ENCODE measurements at places on chromosomes 12 and 14.

DNA sequence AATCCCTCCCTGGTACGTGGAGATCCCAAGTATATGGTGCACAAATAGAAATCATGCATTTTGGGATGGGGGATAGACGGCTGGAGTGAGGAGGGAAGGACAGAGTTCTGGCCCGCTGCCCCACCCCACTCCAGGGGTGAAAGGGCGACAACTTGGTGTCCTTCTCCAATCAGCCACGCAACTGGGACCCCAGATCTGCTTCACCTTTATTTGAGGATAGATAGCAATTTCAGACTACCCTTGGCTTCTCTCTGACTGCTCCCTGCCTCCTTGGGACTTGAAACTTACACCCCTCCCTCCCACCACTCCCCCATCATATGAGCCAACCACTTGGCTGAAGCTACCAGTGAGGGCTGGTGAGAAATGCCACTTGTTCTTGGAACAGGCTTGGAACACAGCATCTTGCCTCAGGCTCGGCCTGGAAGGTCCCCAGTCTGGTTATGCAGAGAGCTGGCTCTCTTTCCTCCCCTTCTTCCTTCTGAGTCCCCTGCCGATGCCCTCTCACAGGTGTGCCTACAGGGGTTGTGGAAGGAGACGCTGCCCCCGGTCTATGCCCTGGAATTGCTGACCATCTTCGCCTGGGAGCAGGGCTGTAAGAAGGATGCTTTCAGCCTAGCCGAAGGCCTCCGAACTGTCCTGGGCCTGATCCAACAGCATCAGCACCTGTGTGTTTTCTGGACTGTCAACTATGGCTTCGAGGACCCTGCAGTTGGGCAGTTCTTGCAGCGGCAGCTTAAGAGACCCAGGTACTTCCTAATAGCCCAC is 8.1 kb downstream of the OAS3 start:
- DNase-seq = no peak

GRCh38 chr12:3622021-3622821 is 130.7 kb downstream of the CRACR2A start:
- no peak for DNase-seq

GRCh38 chr14:72651081-72651480 is 242.8 kb downstream of the DPF3 start:
- DNase-seq = no peak

GRCh38 chr14:87457720-87458119 is 535.3 kb downstream of the GALC start:
- DNase-seq = no peak

DNA sequence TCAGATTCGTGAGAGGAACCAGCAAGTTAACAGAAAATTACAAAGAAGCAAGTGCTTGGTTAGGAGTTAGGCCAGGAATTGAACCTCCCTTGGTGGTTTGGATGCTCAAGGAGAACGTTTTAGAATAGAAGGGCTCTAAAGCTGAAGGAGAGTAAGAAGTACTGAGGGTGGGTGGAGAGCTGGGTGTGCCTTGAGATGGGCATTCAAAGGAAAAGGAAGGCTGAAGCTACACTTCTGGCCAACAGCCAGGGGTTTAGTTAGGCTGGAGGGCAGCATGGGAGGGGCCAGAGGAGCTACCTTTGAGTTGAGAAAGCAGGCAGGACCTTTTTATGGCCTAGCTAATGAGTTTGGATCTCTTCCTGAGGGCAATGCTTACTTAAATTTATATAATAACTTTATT is 421.2 kb downstream of the CCDC91 start:
- no peak for DNase-seq

DNA sequence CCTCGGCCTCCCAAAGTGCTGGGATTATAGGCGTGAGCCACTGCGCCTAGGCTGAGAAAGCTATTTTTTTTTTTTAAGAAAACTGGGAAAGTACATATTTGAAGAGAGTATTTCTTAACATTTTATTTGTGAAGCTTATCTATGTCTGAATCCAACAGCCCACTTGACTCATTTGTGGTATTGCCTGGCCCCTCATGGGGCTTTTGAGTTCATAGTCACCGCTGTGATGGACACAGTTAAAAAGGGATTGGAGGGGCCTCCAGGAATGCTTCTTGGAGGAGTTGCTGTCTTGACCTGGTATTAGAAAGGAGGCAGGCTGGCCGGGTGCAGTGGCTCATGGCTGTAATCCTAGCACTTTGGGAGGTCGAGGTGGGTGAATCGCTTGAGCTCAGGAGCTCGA is 26.5 kb downstream of the BCL7A start:
- DNase-seq = no peak

DNA sequence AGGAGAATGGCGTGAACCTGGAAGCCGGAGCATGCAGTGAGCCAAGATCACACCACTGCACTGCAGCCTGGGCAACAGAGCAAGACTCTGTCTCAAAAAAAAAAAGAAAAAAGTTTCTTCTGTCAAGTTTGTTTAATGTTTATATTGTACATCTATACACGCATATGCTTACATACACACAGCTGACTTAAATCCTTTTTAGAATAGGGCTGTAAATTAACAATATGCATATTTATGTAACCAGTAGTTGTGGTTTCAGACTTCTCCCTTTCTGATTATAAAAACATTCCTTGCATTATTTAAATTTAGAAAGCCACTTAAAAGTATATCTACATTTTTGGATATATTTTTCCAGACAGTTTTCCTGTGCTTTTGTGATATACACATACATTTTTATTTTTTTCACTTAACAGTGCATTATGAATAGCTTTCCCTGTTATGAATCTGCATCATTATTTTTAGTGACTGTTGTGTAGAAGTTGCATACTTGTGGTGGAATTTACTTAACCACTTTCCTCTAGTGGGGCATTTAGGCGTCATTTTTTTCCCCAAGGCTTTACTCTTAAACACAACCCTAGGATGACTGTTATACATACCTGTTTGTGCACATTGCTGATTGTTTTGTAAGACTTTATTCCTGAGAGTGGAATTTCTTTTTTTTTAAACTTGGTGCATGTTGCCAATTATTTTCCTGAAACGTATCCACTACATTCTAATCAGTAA is 29.4 kb downstream of the POLR3B start:
- no peak for DNase-seq

- DNase-seq = no peak
Observed at GRCh38 chr12:68998041-68998440, 65.1 kb upstream of the CPM start.

DNA sequence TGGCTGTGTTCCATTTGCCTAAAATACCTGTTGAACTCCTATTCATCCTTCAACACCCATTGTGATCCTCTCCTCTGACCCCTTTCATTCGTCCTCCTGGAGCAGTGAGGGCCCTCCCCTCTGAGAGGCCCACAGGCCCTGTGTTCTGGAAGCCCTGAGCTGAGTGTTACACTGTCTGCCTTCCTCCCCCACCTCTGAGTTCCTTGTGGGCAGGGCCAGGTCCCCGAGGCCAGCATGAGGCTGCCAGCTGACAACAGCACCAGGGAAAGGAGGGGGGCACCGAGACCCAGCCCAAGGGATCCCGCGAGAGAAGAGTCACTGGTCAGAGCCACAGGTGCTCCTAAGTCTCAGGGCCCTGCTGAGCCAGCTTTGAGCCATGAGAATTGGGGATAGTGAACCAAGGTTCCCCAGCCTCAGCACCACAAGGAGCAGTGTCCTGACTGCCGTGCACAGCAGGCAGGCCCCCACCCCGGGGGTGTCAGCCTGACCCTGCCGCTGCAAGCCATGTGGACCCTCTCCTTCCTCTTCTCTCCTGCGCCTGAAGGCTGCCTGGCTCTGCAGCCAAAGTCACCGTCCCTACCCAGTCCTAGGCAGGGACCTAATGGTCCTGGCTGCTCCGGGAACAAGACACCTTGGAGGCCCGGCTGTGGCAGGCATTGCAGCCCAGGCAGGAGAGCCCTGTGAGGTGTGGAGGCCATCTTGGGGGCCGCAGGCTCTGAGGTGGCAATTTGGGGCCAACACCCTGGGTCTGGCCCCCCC is 52.5 kb downstream of the BEGAIN start:
- no peak for DNase-seq

DNA sequence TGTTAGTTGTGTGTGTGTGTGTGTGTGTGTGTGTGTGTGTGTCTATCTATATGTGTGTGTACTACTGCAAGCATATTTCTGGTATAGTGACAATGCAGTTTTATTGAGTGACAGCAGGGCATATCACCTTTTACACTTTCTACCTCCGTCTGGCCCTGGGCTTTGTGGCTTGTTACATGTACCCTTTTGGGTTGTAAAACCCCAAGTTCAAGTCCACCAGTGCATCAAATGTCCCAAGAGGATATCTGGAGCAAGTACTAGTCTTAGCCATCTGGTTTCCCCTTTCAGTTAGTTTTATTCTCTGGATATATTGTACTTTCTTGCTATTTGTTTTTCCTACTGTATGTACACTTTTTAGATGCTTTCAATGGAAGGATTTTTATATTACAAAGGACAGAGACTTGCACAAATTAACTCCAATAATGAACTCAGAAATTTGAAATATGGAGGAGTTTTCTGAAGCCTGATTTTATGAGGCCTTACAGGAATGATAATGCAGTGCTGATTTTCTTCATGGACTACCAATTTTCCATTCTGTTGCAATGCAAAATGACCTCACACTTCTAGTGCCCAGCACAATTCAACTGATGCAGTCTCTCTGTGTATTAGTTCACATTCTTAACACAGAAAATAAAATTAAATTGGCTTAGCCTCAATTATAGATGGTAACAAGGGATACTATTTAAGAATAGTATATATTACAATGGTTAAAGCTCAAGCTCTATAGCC is 29.1 kb downstream of the SLC16A7 start:
- no peak for DNase-seq

GRCh38 chr14:70907996-70908934 is 1.0 kb downstream of the PCNX1 start:
- no peak for DNase-seq

- DNase-seq = no peak
Observed at GRCh38 chr12:46661110-46661845, 164.5 kb downstream of the SLC38A4 start.

DNA sequence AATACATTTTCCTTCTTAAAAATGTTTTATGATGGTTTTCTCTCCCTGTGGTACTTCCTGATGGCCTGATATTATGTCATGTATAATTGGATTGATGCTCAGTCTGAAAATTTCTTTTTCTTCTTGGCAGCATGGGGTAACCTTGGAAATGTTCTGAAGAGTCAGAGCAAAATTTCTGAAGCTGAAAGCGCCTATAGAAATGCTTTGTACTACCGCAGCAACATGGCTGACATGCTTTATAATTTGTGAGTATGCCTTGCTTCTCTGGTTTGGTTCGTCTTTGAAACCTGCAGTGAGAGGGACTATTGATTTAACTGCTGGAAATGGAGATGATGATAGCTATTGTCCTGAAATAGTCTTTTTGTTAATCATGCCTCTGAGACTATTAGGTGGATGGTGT is 243.6 kb downstream of the TMTC2 start:
- no peak for DNase-seq

DNA sequence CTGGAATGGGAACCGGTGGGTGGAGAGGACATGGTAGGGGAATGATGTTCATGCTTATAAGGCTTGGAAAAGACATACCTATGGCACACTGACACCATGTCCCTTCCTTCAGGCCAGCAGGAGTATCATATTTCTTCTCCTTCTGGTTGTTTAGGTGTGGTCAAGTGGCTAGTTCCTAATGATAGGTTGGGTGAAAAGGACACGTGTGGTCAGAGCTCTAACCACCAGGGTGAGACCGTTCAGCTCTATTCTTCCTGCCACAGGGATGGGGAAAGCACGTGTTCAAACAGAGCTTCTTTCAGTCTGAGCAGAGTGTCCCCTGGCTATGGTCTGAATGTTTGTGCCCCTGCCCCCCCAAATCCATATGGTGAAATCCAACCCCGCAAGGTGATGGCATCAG is 209.1 kb downstream of the PAX9 start:
- no peak for DNase-seq

DNA sequence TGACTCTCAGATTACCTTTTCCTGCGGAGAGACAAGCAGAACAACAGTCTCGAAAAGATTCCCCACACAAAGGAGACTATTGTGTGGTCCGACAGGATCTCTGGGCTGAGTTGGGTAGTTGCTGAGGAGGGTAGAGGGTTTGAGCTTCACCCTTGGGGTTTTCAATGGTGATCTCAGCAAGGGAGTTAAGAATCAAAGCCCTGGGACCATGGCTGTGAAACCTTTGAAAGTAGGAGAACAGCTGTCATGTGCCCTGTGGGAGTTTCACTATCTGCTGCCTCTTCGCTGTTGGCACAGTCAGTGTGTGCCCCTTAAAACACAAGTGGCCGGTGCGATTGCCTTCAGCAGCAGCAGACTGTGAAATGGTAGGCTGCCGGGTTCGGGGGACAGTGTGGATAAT is 14.2 kb upstream of the PLEK2 start:
- no peak for DNase-seq

- no peak for DNase-seq
Observed at GRCh38 chr14:77106666-77107065, 8.6 kb downstream of the CIPC start.

- no peak for DNase-seq
Observed at GRCh38 chr12:106885026-106885425, 70.7 kb upstream of the TMEM263 start.

DNA sequence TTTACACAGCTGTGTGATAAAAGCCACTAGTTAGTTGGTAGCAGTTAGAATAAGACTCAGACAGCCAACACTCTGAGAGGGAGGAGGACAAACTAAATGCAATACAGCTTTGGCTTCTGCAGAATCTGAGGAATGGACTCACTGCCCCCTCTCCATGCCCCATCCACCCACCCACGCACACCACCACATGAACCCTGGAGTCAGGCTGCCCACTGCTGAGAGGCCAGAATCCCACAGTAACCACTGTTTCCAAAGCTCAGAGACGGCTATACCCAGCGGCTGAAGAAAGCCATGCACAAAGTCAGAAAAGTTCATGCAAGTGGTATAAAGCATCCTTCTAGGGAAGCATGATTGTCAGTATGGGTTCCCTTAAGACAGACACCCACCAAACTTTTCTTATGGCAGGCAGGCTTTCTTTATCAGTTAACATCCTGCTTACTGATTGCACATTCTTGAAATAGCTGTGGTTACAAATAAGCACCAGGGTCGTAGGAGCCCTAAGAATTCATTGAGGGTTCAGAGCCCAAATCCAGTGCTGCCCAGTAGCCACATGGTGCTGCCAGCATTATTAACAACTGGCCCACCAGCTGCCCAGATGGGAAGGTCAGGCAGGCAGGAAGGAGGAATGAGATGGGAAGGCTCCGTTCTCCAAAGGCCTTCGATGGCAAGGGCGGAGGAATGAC is 61.5 kb downstream of the NT5DC3 start:
- no peak for DNase-seq
